ENCODE measurements at places on chromosomes 13 and 19.

DNA sequence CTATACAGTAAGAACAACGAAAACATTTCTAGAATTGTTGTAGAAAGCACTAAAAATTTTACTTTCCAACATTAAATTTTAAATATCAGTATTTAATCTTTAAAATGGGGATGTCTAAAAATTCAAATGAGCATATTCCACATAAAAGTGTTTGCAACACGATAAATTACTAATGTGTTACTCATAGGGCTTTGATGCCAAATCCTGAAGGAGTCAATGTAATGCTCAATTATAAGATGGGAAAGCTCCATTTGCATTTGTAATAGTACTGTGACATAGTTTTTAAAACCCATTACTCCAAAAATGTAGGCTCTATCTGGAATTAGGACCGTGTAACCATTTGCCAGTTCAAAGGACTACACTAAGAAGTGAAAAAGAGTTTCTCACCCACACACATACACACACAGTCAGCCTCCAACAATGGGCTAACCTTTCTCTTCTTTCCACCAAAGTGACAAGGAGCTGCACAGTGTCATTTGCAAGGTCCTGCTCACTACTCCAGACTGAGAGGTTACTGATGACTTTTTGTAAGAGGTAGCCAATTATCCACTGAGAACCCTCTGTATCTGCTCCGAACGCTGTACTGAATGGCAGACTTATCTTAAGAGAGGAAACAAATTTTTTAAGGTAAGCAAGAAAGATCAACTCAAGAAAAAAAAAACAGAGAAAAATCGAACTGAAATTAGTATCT is 26.1 kb upstream of the EEF1AKMT1 start:
- no peak for DNase-seq

DNA sequence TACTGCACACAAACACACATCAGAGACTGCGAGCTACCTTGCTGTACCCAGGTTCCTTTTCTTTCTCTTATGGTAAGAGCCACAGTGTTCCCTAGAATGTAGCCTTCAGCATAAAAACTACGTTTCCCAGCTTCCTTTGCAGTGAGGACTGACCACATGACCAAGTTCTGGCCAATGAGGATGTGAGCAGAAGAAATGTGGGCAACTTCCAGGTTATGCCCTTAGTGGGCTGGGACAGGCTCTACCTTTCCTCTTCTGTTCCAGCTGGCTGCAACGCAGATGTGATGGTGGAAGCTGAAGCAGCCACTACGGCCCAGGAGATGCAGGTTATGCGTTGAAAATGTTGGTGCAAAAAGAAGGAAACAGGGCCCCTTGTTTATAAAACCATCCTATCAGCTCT is 27.5 kb downstream of the VRK3 start:
- DNase-seq: no peak

DNA sequence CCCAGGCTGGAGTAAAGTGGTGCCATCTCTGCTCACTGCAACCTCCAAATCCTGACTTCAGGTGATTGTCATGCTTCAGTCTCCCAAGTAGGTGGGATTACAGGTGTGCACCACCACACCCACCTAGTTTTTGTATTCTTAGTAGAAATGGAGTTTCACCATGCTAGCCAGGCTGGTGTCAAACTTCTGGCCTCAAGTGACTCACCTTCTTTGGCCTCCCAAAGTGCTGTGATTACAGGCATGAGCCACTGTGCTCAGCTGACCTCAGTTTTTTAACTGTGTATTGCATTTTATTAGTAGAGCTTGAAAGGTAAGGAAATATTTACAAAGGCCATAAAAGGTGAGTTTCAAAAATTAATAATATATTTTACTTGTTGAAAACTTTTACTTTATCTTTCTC is 2.3 kb downstream of the ZNF726 start:
- no peak for DNase-seq

- no peak for DNase-seq
Observed at GRCh38 chr13:96835546-96835945, 158.7 kb downstream of the OXGR1 start.

DNA sequence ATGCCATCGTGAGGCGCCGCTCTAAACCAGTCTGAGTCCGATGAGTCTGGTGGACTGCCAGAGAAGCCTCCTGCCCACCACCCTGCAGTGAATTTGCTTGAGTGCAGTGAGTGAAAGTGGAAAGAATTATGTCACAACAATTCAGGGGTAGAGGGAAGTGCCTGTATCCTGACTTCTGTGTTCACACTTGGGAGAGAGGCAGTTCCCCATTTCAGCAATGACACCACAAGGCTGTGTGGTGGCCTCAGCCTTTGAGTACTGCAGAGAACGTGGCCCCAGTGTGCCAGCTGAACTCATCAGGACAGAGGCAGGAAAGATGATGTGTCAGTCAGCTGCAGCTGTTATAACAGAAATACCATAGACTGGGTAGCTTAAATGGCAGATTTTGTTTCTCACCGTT is 155.6 kb downstream of the COG6 start:
- no peak for DNase-seq

DNA sequence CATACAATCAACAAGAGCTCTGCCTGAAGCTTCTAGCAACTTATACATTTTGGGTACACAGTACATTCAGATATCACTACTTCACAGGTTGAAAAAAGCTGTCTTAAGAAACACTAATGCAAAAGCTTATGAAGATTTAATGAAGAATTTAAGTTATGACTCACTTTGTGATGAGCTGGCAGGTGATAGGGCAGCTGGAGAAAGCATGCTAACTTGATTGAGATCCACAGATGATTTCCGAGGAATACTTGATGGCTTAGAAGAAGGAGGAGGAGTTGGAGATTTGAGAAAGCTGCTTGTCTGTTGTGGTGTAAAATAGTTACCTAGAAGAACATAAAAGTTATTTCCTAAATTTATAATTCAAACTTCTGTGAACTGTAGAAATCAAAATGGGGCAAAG is 23.3 kb downstream of the EXOSC8 start:
- DNase-seq: no peak

DNA sequence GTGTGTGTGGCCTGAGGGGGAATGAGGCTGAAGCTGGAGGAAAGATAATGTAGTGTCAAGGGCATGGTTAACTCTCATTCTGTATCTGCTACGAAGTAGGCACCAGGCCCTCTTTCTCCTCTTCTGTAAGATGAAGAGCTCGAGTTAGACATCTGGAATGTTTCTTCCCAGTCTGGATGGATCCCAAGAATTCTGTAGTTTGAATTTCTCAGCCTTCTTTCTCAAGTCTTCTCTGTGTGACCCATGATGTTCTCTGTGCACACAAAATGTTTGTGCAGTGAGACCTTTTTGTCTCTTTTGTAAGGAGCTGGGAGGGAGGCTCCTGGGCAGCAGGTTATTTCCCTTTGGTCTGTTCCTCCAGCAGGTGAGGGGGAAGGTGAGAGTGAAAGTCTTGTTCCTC is 13.7 kb downstream of the FGF9 start:
- DNase-seq: no peak

GRCh38 chr13:49112782-49113525 is 107.2 kb upstream of the MLNR start:
- DNase-seq: no peak

- DNase-seq: no peak
Observed at GRCh38 chr19:1450735-1451731, 1.1 kb downstream of the APC2 start.

GRCh38 chr19:48668332-48668731 is 4.5 kb downstream of the NTN5 start:
- no peak for DNase-seq

- DNase-seq: no peak
Observed at GRCh38 chr13:44322928-44323327, 50.7 kb upstream of the SERP2 start.

GRCh38 chr13:22173610-22174009 is 502.7 kb downstream of the FGF9 start:
- DNase-seq: no peak

DNA sequence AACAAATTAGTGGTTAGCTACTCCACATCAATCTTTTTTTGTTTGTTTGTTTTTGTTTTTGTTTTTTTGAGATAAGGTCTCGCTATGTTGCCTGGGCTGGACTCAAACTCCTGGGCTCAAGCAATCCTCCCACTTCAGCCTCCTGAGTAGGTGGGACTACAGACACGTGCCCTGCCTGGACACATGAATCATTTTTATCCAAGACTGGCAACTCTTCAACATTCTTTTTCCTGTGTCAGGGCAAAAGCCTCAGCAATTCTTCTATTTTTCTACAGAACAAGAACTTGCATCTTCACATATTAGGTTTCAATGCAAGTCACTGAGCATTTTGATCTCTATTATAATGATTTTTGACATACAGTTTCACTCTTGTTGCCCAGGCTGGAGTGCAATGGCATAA is 76.8 kb upstream of the LRCH1 start:
- DNase-seq: no peak

DNA sequence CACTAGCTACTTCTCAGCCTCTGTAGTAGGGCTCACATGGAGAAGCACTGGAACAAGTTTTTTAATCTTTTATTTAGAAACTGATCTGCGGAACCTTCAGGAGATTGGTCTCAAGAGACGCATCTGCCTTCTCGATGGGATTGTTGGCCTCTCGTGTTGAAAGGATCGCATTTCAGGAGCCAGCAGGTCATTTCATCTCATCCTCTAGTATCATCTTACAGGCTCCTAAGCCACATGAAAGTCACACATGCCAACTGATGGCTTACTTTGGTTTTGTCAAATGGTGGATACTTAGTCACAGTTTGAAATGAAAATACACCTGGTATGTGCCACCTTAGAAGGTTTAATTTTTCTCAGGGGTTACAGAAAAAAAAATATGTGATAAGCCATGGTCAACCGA is 1703.6 kb downstream of the EFNB2 start:
- DNase-seq: no peak

DNA sequence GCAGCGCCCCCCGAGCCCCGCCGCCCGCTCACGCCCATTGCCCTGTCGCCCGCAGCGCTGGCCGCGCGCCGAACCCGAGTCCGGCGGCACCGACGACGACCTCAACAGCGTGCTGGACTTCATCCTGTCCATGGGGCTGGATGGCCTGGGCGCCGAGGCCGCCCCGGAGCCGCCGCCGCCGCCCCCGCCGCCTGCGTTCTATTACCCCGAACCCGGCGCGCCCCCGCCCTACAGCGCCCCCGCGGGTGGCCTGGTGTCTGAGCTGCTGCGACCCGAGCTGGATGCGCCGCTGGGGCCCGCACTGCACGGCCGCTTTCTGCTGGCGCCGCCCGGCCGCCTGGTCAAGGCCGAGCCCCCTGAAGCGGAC is 518 bp downstream of the KLF2 start:
- DNase-seq: peak; percentile 42
